MG63 (cell line): ENCODE measurements at places on chromosomes 5 and 9. TPM values are rescaled to one million over a fixed set of nuclear protein-coding genes. Genes with fewer than 3 reads are reported as not detected.
A peak's percentile ranks its signal among the peaks of the same experiment; 100 is the strongest.

DNA sequence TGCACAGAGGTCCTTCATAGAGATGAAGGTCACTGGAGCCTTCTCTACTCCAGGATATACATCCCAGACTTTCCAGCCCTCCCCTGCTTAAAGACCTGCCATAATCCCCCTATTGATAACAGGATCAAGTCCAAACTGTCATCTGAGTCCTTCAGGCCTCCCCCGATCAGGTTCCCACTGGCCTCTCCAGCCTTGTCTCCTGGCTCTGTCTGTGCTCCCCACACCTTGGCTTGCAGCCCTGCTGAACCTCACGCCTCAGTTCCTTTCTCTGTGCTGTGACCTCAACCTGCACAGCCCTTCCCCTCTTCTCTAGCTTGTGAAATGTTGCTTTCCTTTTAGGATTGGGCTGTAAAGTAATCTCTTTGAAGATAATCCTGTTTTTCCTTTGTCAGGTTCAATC lies 2.5 kb upstream of the HRH2 start:
- no peak for DNase-seq

Gene SH3GLB2
- 36.7 and 42.7 TPM in 2 replicates for total RNA-seq

DNA sequence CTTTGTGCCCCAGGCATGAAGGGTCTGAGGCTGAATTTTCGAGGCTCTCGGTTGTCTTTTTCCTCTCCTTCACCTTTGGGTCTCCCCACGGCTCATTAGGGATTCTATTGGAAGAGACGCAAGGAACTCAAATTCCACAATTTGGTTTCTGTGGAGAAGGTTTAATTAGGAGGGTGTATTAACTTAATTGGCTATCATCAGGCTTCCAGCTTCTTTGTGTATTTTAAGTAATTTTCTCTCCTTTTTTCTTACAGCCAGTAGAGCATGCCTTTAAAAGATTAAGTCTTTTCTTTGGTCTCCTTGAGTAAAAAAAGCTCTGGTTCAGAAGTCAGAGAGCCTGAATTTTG lies 115.4 kb downstream of the PDZD2 start:
- DNase-seq = no peak

Gene SIT1
- 1.4 and 4.0 TPM in 2 replicates for total RNA-seq

DNA sequence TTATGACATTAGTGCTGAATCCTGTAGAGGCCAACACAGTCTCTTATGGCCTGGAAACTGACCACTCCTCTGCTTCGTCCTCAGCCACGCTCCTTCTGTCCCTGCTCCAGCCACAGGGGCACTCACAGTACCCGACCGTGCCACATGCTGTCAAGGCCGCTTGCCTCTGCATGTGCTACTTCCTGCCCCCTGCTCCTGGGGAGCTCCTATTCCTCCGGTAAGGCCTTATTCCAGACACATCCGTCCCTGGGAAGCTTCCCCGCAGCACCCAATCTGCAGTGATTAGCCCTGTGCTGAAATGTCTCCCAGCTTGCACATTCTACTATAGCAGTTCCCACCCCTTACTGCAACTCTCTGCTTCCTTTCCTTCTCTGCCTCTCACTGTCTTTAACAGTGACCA lies 187.5 kb downstream of the CRB2 start:
- no peak for DNase-seq

DNA sequence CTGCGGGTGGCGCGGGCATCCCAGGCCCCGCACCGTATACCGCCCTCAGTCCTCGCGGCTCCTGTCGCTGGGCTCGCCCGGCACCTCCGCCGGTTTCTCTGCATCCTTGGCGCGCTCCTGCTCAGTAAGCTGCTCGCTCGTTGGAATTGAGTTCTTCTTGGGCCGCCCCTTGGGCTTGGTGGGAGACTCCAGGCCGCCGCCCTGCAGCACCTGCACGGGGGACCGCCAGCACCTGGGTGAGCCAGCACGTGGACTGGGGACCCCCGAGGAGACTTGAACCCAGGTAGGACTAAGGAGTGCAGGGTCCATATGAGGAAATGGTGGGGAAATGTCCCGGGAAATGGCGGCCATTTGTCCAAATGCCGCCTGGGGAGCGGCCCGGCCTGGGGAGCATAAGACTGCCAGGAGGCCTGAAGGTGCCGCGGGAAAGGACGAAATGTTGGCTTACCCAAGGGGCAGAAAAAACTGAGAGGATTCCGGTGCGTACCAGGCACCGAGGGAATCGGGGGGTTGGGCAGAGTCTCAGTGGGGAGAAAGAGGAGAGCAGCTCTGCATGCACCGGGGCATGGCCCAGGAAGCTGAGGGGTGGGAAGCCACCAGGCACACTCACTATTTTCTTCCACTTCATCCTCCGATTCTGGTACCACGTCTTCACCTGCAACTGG lies 2.9 kb downstream of the BARX1 start:
- DNase-seq = no peak

GRCh38 chr5:36029914-36030313 lies 36.8 kb downstream of the UGT3A2 start:
- DNase-seq = no peak

GRCh38 chr5:73825736-73826135 lies 199.7 kb downstream of the ARHGEF28 start:
- no peak for DNase-seq

DNA sequence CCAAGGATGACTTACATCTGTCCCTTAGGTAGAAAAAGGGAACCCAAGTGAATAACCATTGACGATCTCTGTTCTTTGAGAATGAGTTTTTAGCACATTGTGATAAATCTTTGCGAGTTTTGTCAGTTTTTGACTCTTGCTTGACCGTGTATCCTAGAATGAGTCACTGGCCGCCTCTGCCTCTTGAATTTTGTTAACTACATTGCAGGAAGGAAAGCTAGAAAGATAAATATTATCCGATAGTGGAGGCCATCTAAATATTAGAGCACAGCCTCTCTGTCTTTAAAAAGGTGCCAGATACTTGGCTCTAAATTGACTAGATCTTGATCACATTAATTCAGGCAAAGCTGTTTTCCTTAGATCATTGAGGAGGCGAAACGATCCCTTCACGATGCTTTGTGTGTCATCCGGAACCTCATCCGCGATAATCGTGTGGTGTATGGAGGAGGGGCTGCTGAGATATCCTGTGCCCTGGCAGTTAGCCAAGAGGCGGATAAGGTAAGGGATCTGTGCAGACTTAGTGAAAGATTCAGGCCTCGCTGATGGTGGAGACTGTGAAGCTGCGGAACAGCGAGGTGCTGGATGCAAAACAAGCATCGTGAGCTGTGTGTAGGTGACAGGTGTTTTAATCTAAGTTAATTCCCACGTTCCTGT lies 12.2 kb downstream of the CCT5 start:
- DNase-seq = no peak

Gene TTC16
- not detected in 2 replicates for total RNA-seq

Gene GDA
- total RNA-seq = not detected in 2 replicates

DNA sequence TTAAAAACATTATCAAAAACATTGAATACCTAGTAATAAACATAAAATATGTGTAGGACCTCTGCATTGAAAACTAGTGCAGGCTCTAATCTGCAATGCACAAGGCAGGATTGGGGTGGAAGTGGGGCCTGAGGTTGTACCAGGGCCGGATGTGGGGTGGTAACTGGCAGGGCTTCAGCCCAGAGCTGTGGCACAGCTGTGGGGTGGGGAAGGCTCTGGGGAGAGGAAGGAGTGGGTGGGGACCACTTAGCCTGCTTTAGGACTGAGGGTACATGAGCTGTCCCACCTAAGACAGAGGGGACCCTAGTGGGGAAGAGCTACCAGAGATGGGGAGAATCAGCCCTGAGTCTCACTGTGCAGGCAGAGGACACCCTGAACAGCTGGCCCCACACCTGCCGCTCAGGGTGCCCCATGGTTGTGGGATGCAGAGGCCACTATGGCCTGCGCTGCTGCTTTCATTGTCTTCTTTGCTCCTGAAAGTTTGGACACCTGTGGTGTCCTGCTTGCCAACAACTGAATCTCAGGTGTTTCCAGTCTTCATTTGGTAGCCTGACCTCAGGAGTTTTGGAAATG lies 311.4 kb downstream of the TLE4 start:
- no peak for DNase-seq

DNA sequence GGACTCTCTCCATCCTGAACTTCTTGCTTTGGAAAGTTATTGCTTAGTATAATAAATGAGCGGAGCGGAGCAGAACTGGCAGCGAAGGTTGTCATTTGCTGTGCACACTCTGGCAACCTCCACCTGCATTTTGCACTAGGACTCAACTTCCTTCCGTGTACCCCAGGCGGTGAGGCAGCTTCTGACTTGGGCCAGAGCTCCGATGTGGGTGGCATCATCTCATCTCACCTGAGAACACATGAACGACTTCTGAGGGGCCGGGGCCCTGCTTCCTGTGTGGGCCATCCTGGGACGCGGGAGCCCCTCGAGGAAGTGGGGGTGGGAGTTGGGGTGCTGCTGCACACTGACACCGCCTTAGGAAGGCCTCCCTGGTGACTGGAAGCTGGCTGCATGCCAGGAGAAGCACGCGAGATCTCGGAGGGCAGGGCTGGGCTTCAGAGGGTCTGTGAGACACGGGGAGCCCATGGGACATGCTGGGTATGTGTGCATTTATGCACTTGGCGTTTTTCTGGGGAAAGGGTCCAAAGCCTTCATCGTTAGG lies 56.5 kb upstream of the COL5A1 start:
- no peak for DNase-seq

Gene SHROOM1
- total RNA-seq = 8.6 and 16.4 TPM in 2 replicates

DNA sequence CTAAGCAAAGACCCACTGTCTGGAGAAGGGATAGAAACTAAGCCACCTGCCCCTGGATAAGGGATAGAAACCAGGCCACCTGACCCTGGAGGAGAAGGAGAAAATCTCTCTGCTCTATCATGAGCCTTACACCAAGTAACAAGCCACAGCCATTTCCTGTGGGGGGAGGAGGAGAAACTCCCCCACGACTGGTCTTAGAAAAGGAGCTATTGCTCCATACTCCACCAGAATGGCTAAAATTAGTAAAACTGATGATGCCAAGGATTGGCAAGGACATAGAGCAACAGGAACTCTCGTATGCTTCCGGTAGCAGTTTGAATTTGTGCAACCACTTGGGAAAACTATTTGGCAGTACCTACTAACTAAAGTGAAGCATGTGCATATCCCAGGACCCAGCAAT lies 70.8 kb downstream of the ACTL7B start:
- DNase-seq = no peak

Gene C9
- total RNA-seq = not detected in 2 replicates

DNA sequence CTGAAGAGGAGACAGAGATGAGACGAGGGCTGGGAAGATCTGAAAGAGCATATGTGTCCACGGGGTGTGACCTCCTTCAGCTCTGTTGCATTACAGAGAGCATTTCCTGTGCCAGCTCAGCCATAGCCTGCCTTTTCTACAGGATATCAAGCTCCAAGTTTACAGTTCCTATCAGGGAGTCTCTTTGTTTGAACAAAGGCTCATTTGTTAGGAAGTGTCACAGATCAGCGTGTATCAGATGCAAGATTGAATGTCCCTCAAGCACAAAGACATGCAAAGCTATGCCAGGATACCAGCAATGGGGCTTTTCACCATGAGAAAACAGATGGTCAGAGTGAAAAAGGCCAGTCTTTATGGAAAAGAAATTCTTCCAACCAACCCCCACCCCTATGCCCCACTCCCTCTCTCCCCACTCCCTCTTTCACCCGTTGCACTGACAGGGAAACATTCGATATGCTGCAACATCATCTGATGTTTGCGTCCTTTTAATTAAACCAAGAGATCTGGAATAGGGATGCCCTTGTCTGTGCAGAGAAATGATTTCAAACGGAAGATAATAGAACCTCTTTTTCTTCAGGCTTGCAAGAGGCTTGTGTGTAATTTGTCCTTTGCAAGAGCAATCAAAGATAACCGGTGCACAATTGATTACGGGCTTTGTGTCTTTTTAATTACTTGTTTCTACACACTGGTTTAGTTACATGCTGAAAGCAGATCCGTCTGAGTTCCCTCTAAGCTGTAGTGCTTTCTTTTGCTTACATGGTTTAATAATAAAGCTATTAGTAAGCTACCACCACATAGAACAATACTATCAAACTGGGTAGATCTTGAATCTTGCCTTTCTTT lies 263.1 kb upstream of the RGMB start:
- DNase-seq = no peak

DNA sequence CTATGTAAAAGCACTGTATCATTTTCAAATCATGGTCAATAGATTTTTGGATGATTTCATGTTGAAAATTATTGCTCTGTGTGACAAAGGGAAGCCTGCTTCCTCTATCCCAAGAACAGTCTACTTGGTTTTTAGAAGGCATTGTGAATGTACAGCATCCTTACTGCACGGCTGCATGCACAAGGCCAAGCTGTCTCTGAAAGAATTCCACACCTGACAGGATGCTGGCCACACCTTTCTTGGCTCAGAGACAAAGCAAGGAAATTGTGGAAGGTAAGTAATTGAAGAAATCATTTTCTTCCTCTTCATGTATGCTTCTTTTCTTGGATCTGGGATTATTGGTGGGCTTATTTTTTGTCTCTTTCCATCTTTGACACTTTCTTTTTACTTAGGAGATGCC lies 53.7 kb upstream of the VCAN start:
- no peak for DNase-seq

Gene PDLIM4
- 71.1 and 130 TPM in 2 replicates for total RNA-seq

- DNase-seq = no peak
Measured at GRCh38 chr9:4435197-4435596, 55.1 kb upstream of the SLC1A1 start.

GRCh38 chr9:130830231-130830760 lies 4.8 kb upstream of the ABL1 start:
- no peak for DNase-seq

Gene SWI5
- total RNA-seq = 24.1 and 42.3 TPM in 2 replicates

Gene HCN1
- not detected in 2 replicates for total RNA-seq

GRCh38 chr5:132488590-132488989 lies 2.0 kb downstream of the IRF1 start:
- no peak for DNase-seq

DNA sequence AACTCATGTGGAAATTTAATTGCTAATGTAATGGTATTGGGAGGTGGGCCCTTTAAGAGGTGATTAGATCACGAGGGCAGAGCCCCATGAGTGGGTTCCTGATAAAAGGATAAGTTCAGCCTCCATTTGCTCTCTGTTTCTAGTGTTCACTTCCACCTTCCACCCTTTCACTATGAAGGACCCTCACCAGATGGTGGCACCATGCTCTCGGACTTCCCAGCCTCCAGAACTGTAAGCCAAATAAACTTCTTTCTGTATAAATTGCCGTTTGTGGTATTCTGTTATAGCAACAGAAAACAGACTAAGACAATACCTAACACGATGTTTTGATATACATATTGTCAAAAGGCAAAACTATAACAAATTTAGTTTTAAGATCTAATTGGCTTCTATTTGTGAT lies 166.2 kb downstream of the DEPDC1B start:
- no peak for DNase-seq

GRCh38 chr5:169289520-169289919 lies 11.4 kb downstream of the SLIT3 start:
- no peak for DNase-seq

GRCh38 chr5:169765176-169765996 lies 128.3 kb downstream of the DOCK2 start:
- DNase-seq = no peak

- no peak for DNase-seq
Measured at GRCh38 chr5:122219436-122220166, 90.3 kb downstream of the ZNF474 start.

- peak; percentile 47 for DNase-seq
Measured at GRCh38 chr5:9339206-9339818, 206.6 kb downstream of the SEMA5A start.
